ENCODE measurements at places on chromosomes 6 and 20. TPM values are rescaled to one million over a fixed set of nuclear protein-coding genes. Genes with fewer than 3 reads are reported as not detected.

DNA sequence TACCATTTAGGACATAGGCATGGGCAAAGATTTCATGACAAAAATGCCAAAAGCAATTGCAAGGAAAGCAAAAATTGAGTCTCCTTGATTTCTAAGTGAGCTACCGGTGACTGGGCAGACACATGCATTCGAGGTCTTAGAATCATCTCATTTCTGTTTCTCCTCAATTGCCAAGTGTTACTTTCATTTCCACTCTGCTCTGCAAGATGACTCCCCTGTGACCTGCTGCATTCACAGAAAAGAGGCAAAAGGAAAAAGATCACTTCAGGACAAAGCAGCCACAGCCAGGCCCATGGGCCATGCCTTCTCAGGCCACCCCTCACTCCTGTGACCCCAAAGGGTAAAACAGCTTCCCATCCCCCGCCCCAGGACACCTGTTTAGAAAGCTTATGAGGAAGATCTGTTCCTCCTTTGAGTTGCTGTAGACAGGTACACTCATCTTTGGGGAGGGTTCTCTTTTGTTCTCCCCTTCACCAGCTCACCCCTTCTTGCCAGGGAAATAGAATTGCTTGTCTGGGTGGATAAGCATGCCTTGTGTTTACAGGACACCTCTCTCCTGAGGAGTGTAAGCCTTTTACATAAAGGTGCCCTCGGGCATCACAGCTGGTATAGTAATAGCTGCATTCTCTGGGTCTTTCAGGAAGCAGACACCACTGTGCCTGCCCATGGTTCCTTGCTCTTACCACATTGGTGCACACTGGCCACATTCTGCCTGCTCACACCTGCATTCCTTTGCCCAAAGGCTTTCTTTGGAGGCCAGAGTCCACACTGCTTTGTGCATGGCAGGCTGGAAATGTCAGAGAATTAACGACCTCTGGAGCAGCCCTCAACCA lies 105.0 kb downstream of the SLC24A3 start:
- DNase-seq = no peak

DNA sequence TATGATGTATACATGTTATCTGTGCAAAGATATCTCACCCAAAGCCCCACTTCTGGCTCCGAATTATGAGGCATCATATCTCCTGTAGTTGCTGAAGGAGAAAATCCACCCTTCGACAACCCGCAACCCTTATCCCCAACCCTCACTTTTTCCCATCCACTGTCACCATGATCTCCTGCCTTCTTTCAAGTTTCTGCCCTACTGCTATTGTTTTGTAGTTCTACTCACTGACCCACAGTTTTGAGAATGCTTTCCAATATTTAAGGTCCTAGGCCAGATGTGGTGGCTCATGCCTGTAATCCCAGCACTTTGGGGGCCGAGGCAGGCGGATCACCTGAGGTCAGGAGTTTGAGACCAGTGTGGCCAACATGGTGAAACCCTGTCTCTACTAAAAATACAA lies 22.2 kb downstream of the ADGRF1 start:
- DNase-seq = no peak

- no peak for DNase-seq
These were observed 272.2 kb downstream of the KCNQ5 start for GRCh38 chr6:72894091-72894490.

GRCh38 chr6:42194056-42194455 lies 700 bp downstream of the GUCA1B start:
- DNase-seq = no peak

DNA sequence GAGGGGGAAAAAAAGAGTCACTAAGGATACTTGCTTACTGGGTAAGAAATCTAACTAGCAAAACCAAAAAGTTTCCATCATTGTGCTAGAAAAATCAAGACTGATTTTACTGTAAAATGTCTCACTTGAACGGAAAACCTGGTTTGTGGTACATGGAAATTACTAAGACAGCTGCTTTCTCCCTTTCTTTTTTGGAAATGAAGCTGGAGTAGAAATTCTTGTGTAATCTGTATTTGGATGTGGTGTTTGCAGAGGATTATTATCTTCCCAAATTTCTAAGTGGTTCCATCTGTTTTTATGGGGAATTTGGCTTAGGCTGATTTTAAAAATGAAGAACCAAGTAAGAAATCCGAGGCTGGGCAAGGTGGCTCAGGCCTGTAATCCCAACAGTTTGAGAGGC lies 20.4 kb downstream of the EPB41L2 start:
- peak; percentile 69 for DNase-seq

DNA sequence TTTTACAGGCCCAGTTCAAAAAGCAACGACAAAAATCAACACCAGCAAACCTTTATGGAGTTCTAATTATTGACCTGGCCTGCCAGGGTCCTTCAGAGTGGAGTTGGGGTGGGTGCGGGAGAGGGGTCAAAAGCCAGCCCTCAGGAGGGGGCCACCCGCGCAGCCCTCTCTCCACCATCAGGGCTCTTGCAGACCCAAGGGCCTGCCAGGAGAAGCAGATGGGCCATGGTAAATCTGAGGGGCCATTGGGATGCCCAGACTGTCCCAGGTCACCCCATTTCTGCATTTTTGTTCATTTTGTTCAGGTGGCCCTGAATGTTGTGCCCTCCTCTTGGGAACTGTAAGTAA lies 88.4 kb downstream of the DHX35 start:
- DNase-seq = no peak

DNA sequence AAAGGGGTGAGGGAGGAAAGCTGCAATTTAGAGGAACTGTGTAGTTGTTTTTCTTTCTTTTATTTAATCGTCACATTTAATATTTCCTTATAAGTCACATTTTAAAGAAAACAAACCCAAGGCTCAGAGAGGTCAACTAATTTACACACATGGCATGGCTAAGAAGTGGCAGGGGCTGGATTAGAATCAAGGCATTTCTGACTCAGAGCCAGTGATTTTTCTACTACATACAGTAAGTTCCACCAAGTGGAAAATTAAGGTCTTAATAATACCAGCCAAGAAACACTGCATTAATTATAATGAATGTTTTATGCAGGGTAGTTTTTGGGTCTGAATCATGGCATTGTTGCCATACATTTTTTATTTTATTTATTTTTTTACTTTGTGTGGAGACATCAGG lies 607.7 kb upstream of the CITED2 start:
- DNase-seq = no peak

- DNase-seq = no peak
These were observed 137.0 kb upstream of the STXBP5 start for GRCh38 chr6:147067184-147067583.

- DNase-seq = peak; percentile 83
These were observed 75.9 kb upstream of the HDDC2 start for GRCh38 chr6:125377621-125378020.

- DNase-seq = no peak
These were observed 1.2 kb upstream of the TSPO2 start for GRCh38 chr6:41040940-41041536.

DNA sequence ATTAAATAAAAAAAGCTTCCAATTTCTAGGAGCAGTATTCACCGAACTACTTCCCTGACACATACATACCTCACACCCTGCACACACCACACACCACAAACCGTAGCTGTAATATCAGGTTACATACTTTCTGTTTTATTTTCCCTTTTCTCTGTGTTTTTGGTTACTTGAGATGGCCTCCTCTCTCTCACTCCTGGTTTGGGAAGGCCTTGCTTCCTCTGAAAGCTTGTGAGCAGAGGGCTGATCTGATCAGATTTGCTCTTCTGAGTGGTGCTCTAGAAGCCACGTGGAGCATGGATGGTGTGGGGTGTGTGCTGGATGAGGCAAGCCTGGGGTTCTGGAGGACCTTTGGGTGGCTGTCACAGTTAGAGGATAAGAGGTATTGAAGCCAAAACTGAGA lies 20.9 kb downstream of the UTRN start:
- DNase-seq = peak; percentile 46

- peak; percentile 57 for DNase-seq
These were observed 65.4 kb downstream of the RPRD1B start for GRCh38 chr20:38098952-38099351.

- no peak for DNase-seq
These were observed 42.4 kb downstream of the TMEM242 start for GRCh38 chr6:157280947-157281346.

DNA sequence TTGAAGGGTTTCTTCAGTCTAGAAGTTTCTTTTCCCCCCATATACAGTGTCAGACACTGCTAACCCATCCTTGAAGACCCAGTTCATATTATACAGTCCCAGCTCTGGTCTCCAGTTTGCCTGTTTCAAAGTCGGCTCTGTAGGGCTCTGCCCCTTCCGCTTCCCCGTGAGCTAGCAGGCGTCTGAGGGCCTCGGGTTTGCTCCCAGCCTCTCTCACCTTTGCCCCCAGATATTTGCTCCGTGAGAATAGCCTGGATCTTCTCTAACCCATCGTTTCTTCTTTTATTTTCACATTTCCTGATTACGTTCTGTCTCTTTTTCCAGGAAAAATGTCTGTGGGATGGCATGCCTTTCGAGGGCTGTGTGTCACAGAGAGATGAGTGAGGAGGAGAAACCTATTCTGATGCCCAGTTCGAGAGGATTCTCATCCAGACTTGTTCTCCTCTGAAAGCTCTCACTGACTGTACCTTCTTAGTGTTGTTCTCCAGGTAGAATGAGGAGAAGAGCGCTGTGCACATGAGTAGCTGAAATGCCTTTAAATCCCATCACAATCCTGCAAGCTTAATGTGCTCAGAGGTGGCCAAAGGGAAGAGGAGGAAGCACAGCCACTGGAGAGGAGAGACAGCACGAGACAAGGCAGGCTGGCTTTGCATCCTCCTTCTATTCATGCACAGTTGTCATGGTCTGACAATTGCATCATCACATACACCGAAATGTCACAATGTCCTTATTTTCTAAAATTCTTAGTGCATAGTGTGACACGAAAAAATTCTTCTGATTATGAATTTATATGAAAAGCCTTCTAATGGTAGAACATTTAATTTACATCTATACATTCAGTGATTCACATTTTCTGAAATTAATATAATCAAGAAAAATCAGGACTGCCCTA lies 171.1 kb downstream of the FOXA2 start:
- DNase-seq = no peak

DNA sequence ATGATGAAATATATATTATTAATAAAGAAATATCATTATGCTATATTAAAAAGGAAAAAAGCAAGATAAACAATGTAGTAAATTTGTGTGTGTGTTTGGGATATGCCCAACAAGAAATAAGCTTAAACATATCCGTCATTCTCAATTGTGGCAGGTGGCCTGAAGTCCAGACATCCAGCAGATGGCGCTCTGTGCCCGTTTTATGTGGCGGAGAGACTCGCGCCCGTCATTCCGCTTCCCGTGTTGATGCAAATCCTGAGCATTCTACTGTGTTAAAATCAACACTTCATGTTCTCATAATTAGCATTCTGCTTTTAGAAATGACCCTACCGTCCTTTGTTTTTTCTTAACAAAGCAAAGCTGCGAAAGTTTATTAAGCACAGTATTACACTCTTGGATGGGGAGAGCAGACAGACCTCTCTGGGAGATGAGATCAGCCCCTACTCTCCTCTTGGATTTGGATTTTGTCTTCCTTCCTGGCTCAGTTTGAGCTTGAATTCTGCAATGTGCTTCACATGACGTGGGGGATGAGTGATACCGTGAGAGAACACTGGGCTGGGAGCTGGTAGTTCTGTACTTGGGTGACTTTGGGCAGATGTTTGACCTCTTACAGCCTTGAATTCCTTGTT lies 125.8 kb downstream of the MCHR2 start:
- peak; percentile 64 for DNase-seq

Gene HLA-DRB1
- not detected for total RNA-seq

Gene C6orf118
- not detected for total RNA-seq

Gene MCCD1
- total RNA-seq = not detected

Gene BPIFB1
- total RNA-seq = not detected

Gene DIDO1
- total RNA-seq = 47.5 TPM

Gene MAVS
- 32.4 TPM for total RNA-seq

Gene ASIP
- not detected for total RNA-seq

Gene DLK2
- 0.64 TPM for total RNA-seq
